Stimulated activated CD4-positive, alpha-beta T cell treated with anti-CD3 and anti-CD28 coated beads, Interleukin-2, amount 100 ng/mL, for 24 hours (primary cell): ENCODE measurements at places on chromosomes 5 and 9.
A peak's percentile ranks its signal among the peaks of the same experiment; 100 is the strongest.

GRCh38 chr9:113187929-113188595, 33.0 kb downstream of the FKBP15 start:
- DNase-seq, result no peak

GRCh38 chr9:38061326-38061977, 7.6 kb downstream of the SHB start:
- DNase-seq, result no peak

DNA sequence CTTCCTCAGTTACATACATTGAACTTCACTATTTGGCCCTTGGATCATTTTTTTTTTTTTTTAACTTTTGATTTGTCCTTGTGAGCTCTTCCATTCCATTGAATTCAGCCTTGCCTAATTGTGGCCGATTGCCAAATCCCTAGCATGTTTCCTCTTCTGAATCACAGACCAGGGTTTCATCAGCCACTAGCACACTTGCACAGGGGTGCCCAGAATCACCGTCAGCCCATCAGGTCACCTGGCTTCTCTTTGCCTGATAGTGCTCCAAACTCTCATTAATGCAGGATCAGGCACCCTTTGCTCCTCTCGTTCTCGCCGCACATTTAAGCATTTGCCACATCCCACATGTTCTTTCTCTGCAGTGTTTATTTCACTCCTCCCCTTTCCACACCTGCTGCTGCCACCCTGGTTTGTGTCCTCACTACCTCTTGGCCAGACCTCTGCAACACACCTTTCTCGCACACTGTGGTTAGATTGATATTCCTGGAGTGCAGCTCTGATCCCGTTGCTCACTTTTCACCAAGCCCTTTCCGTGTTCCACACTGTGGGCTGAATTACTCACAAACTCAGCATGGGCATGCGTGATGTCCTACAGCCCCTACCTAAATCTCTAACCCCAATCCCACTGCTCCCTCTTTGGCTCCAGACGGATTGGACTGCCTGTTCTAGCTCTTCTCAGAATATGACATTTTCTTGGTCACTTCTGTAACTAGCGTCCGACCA, 9.8 kb downstream of the PIK3R1 start:
- DNase-seq, result no peak

DNA sequence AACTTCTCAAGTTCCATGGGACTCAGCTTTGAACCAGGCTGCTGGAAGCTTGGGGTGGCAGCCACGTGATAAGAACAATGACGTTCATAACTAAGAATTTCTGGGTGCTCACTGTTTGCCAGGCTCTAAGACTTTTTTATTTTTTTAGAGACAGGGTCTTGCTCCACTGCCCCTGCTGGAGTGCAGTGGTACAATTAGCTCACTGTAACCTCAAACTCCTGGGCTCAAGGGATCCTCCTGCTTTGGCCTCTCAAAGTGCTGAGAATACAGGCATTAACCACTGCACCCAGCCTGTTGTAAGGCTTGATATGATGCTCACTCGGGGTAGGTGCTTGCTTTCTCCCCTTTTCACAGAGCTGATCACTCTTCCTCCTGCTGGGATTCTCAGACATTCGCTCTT, 38.7 kb downstream of the PTPN3 start:
- DNase-seq, result no peak

DNA sequence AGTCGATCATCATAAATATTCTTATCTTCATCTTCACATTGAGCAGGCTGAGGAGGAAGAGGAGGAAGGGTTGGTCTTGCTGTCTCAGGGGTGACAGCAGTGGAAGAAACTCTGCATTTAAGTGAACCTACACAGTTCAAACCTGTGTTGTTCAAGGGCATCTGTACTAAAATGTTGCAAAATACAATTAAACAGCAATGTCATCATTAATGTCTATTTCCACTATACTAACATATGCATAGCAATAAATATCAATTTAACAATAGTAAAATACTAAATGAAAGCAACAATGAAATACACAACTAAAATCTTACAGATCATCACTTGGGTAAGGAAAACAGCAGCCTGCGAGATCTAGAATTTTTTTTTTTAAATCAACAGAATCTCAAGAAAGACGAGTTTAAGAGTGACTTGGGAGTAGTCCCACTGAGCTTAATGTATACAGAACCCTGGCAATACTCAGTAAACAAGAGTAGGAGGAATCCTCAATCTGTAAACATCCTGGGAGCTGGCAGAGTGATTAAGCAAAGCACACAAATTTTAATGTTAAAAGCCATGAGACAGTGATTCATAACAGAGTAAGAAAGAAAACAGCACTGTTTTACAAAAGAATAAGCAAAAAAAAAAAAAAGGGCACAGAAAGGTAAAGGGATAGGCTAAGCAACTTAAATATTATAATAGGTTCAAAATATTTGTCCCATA, 10.0 kb downstream of the HOMER1 start:
- DNase-seq, result no peak

DNA sequence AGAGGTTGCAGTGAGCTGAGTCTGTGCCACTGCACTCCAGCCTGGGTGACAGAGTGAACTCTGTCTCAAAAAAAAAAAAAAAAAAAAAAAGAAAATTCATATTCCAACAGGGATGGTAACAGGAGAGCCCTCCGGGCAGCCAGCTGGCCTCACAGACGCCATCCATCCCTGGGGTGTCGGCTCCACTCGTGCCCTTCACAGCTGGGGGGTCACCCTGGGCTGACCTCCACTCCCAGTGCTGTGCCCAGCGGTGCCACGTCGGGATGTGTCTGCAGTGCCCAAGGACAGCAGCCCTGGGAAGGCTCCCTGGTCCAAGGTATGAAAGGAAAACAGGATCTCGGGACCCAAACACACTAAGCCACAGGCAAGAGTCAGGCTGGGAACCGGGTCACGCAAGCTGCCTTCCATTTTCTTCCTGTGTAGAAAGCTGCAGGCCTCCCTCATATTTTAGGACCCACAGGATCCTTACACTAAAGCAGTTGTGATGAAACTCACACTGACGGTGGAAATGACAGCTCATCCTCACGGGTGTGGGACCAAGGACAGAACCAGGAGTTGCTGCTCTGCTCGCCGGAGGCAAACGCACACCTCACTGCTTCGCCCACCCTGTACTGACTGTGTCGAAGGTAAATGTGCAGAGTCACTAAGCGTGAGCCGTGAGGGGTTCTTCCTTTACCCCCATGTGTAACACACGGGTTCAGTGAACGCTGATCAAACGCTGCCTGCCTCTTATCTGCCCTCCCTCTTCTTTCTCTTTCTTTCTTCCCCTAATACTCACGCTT, 5.3 kb downstream of the SLC12A7 start:
- DNase-seq, result no peak

DNA sequence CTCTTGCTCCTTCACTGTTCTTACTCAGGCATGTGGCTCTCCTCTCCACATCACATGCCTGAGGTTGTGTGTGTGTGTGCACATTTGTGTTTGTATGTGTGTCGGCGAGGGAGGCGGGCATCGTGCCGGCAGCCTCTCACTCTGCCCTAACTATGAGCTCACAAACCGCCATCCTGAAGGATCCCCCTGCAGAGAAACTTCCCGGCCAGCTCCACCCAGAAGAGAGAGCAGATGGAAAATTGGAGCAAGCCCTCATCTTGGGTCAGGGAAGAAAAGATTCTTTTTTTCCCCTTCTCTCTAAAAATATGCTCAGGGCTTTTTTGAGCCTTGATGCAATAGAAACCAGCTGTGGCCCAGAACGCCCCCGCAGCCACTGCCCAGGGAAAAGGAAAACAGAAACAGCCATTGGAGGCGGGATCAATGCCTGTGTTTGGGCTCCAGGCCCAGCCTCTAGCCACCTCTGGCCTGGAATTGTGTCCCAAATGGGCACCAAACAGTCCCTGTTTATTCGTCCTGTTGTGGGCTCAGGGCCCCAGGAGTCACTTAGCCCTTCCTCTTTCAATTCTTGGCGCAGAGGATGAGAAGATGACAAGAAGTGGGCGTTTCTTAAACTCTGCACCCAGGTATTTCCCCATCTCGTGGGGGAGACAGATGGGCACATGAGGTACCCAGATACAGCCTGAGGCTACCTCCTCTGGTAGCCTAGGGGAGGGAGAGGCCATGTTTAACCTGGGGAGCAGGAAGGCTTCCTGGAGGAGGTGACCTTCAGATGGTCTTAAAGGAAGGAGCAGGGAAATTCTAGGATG, 151.5 kb downstream of the RGS3 start:
- DNase-seq, result peak; percentile 36

- no peak for DNase-seq
Observed at GRCh38 chr9:3342159-3342777, 183.5 kb downstream of the RFX3 start.

DNA sequence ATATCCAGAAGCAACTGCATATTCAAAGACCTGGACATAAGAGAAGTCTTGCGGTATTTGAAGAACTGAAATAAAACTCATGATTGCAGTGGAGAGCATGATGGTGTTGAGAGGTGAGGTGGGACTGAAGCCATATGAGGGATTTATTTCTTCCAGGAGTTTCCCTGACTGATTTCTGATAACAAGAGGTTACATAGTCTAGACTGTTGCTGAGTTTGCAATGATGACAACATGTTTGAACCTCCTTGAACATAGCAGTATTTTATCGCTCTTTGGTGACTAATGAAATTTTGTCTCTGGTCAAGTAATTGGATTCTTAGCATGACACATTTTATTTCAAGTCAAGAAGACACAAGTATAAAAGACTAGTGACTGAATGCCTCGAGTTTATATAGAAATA, 61.8 kb downstream of the ACTBL2 start:
- no peak for DNase-seq

GRCh38 chr5:124948754-124949275, 202.4 kb upstream of the ZNF608 start:
- DNase-seq, result no peak

- DNase-seq, result no peak
Observed at GRCh38 chr5:4661836-4662235, 478.3 kb upstream of the ADAMTS16 start.

DNA sequence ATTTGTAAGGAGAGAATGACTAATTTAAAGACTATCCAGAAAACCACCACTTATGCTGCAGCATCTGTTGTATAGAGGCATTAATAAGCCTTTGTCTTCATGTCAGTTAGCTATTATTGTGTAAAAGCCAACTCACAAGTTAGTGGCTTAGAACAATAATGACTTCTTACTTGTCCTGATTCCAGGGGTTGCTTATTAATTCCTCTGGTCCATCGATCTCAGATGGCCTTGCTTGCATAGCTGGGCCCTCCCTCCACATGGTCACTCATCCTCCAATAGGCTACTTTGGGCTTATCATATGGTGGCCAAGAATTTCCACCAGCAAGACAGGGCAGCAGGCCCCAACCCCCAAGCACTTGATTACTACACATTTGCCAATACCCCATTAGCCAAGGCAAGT, 44.5 kb upstream of the STK32A start:
- no peak for DNase-seq

- peak; percentile 4 for DNase-seq
Observed at GRCh38 chr5:114362197-114362976, 517 bp downstream of the KCNN2 start.

DNA sequence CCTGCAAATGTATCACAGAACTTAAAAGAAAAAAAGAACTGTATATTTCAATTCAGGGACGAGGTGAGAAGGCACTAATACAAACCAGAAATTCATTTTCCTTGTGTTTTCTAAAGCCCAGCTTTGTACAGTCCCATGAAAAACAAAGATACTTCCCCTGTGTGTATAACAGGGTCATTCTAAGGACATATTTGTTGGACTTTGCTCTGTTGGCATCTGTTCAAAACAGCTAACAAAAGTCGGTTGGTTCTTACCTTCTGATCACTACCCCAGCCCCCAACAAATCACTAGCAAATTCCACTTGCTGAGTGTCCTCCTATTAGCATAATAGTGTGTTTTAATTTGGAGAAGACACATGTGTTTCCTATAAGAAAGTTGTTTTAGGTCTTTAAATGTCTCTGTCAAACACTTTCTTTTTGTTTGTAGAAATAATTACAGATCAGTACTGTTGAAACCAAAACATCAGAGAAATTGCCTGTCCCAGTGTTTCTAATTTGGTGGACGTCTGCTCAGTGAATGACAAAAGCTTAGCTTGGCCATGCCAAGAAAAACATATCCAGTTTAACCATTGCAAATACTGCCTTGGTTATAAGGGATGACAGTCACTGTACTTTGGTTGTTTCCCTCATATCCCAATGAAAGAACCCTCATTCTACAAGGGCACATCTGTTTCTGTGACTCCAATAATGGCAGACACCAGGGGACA, 480.5 kb downstream of the EBF1 start:
- DNase-seq, result no peak

DNA sequence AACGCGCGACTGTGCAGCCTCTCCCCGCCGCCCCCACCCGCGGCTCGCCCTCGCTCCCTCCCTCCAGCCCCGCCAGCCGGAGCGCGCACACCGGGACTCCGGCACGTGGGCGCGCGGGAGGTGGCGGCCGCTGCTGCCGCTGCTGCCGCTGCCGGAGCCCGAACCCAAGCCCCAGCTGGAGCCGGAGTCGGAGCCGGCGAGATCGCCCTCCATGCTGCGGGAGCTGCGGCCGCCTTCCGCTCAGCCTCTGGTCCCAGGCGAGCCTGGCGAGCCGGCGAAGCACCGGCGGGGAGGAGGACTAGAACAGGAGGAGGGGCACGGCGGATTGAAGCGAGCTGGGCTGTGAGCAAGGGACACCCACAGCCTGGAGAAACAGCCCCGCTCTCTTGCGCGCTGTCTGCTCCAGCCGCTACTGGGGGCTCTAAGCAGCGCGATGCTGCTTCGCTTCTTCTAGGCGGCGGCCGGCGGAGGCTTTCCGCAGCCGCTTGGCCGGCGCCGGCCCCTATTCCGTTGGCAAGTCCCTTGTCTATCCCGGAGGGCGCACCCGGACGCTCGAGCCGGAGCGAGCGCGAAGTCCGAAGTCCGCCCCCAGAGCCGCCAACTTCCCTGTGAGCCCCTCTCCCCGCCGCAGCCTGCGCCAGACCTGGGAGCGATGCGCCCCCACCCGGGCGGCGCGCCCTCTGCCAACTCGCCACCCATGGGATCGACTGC, 598.7 kb upstream of the SGCD start:
- no peak for DNase-seq

GRCh38 chr9:97696803-97697601, at the start of gene XPA:
Gene XPA (minus strand): TSS chr9:97697340. CDS start chr9:97697292, 48 bp downstream.
- peak; percentile 97 for DNase-seq

DNA sequence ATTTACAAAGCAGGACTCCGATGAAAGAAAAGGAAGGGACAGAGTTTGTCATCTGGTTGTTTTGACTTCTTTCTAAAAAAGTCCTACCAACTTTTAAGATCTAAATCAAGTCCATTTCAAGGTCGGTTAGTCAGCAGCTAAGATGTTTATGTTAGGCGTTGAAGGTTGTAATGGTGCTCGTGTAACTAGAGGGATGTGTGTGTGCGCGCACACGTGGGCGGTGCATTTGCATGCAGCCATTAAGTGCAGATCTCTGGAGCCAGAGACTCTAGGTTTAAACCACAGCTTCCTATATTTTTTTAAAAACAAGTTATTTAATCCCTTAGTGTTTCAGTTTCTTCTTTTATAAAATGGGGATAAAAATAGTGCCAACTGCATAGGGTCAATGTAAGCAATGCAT, 77.0 kb upstream of the SMIM32 start:
- no peak for DNase-seq

GRCh38 chr5:67014191-67014590, 182.4 kb downstream of the CD180 start:
- no peak for DNase-seq

GRCh38 chr9:7228726-7229125, 471.0 kb downstream of the KDM4C start:
- DNase-seq, result no peak
